ENCODE measurements at places on chromosomes 2 and 18.
A peak's percentile ranks its signal among the peaks of the same experiment; 100 is the strongest.

- no peak for DNase-seq
These were observed 25.6 kb upstream of the ITGB6 start for GRCh38 chr2:160225722-160226121.

- DNase-seq: no peak
These were observed 72.8 kb downstream of the TNS1 start for GRCh38 chr2:217929757-217930707.

- DNase-seq: no peak
These were observed 38.2 kb downstream of the EFEMP1 start for GRCh38 chr2:55885127-55885943.

GRCh38 chr18:54151376-54151775, 73.1 kb downstream of the MBD2 start:
- DNase-seq: no peak

DNA sequence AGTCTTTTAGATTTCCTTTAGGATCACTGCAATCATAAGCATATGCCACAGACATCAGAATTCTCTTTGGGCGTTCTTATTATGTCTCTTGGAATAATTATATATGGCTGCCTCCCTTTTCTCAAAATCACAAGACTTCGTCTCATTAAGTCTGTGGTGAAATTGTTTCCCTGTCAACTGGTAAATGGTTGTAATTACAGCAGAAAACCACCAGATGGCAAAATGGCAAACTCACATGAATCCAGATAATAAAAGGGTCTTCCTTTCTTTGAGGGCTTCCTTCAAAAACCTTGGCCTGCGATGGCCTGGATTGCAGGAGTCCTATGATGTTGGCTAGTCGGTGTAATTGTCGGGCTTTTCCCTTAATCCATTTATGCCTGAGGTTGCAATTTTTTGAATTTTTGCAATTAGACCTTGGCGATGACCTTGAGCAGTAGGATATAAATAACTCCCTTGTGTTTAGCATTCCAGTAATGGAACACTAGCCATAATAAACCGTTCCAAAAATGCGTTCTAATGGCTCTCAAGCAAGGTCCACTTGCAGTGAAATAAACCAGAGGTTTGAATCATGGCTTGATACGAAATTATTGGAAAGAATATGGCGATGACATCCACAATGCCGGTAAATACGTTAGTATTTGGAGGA, 656.4 kb downstream of the MBD2 start:
- DNase-seq: peak; percentile 24

DNA sequence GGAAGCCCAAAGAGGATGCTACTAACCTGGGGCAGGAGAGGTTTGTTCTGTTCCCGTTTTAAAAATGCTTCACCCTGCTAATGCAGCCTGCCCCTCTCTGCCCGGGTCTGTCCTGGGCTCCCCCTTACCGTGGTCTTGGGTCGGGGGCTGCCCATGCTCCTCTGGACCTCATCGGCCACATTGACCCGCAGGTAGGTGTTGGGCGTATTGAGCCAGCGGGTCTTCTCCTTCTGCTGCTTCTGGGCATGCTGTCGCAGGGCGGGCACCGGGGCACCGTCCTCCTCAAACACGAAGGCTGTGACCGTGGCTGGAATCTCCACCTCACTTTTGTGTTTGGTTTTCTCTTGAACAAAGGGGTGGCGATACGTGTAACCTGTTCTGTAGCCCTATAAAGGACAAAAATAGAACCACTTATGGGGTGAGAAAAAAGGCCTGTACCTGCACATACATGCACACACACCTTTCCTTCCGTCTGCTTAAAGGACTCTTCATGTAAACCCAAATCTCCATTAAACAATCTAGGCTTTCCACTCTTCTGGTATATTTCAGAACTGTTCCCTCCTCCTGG, 89.3 kb downstream of the ADD2 start:
- DNase-seq: no peak

GRCh38 chr2:158806941-158807340, 11.8 kb downstream of the DAPL1 start:
- DNase-seq: no peak
